ENCODE measurements at places on chromosomes 1 and 21.

- DNase-seq = no peak
Measured at GRCh38 chr1:25161981-25162380, 70.3 kb downstream of the SYF2 start.

DNA sequence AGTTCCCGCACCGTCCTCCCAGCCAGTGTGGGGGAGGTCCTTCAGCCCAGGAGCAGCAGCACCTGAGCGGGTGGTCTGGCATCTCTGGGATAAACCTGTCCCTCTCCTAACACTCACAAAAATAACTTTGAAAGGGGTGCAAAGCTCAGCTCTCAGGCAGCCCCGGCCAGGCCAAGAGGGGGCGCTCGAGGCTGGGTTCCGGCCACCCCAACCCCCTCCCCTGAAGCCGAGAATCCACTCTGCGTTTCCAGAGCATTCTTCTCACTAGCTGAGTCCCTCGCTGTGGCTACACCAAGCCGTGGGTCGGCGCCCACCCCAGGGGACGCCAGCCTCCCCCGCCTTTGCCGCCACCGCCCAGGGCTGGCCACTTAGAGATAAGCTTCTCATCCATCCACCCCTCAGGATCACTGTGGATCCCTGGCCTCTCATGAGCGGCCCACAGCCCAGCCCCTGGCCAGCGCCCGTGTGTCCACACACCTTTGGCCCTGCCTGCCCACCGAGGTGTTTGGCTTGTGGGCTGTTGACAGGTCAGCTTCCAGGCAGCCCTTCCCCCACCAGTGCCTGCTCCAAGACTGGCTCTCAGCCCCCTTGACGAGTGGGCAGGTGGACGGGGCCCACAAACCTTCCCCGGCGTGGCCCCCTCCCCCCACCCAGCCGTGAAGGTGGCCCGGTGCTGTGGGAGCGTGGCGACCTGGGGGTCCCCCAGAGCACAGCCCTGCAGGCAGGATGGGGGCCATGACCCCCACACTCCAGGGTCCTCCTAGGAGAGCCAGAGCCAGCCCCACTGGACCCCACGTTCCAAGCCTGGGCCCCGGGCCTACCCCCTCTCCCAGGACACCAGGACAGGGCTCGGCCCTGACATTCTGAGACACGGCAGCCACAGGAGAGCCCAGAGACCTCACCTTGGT is 1.9 kb downstream of the FTCD start:
- DNase-seq = peak; percentile 25

GRCh38 chr1:109208836-109209463 is 4.8 kb upstream of the SARS1 start:
- peak; percentile 19 for DNase-seq

GRCh38 chr1:236522937-236523703 is 662 bp upstream of the LGALS8 start:
- DNase-seq = no peak

DNA sequence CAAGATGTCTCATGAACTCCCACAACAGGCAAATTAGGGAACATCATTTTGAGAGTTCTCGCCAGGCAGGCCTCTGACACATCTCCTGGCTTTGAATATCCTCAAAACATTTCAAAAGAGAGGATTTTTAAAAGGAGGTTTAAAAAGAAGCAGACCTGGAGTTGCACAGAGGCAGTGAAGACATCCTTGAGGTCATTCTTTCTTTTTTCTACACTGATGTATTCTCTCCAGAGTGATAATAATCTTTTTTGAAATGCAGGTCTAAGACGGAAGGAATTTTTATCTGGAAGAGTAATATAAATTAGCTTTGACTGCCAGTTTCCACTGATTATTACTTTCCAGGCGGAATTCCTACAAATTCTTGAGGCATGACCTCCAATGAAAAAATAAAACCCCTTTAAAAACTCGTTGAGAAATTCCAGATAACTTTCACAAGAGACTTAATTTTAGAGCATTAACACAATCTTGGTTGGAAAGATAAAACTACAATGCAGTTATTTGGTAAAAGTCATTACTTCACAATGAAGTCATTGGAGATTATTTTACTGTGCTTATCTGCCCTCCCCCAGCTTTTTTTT is 125.0 kb downstream of the LYPLAL1 start:
- peak; percentile 68 for DNase-seq

DNA sequence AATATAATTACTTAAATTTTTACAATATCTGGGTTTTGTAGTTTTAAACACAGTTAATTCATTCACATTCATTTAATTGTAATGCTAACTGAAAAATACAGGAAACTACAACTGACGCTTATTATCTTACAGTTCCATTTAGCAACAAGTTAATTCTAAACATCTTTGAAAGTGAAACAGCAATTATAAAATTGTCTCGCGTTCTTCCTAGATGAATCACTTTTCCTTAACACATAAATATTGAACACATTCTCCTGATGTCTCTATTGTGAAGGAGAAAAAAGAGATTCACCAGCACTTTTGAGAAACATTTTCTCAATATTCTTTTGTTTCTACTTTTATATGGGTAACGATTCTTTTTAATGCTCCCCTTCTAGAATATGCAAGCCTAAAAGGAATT is 6.4 kb downstream of the PTGFR start:
- DNase-seq = peak; percentile 67

DNA sequence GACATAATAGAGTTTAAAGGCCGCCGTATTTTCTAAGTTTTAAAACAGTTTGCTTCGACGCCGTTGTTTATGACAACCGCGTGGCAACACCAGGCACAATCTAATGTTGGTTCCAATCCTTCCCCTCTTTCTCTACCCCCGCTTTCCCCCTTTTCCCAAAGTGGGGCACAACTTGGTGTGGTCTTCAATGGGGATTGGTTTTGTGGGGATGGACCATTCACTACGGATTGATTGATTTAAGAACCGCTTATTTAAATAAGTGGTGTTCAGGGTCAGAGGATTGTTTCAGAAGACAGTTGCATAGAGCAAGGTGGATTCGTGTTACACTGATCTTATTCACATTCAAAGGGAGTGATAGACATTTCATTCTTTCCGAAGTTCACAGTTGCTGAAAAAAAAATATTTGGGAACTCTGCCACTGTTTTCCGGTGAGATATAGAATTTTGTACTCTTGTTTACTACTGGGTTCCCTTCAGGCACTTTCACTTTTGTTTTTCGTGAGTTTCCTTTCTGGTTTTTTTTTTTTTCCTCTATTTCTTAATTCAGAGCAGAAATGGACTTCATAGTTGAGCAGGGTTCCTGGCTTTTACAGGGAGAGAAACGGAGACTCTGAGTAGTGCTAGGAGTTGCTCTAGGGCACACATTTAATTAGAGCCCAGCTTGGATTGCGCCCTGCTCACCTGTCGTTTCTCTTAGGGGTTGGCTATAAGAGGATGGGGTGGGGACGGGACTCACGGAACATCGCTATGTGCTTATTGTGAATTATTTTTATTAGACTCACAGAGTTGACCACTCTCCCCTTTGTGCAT is 79.6 kb upstream of the AK4 start:
- peak; percentile 27 for DNase-seq

DNA sequence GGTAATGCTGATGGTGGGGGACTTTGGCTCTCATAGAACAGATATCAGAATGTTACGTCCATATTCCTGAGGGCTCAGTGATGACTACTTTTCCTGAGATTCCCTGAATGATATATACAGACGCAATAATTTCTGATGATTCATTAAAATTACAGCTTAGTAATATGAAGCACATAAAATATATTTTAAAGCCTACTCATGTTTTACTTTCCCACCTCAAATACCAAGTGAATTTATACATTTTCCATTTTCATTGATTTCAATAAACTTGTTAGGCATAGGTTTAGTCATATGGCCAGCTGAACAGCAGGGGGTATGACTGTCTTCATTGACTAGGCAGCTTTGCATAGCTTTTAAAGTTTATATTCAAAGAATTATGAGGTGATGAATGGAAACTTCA is 26.2 kb upstream of the PDC start:
- DNase-seq = no peak

DNA sequence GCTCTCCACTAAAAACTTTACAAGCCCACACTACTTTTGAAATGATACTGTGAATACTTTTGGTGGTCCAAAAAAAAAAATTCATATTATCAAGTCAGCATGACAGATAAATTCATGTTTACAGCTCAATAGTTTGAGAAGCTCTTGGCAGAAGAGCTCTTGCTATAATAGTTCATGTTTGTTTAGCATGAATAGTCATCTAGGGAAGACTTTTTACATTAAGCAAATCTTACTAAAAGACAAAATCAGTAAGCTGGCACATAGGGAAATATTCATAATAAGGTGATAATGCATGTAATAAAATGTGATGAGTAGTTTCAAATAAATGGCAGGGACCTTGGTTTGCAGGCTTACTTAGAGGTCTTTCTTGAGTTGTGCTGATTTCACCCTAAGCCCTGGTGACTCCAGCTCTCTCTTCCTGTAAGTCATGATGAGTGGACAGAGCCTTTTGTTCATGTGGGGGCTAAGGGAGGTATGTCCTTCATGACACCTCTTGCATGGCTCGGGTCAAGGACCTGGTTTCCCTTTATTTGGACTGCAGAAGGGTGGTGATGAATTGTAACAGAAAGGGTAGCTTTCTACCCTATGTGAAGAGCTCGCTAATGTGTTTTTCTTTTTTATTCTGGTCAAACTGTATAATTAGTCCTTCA is 166.7 kb downstream of the GABPA start:
- peak; percentile 14 for DNase-seq

- peak; percentile 10 for DNase-seq
Measured at GRCh38 chr1:15640667-15641066, 23.4 kb downstream of the DDI2 start.

DNA sequence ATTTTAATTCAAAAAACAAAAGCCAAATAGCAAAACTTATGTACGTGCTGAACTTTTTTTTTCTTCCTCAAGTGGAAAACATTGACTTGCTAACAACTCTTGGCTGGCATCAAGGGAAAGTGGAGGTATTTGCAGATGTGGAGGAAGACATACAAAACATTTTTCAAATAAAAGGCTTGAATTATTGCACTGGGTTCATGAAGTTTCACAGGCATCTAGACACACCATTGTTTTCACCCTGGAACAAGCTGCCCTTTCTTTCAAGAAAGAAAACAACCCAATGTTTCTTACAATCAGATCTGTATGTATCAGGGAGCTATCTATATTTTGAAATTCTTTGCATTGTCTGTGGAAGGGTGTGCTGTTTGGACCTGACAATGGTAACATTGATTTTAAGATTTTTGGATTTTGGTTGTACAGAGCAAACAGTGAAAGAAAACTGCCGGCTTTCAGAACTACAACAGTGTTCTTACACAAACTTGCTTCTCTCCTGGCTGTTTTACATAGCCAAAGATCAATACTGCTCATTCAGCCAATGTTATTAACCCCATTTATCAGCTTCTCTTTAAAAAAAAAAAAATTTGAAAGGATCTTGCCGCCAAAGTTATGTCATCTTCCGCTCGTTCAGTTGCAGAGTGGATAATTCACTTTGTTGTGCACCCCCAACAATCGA is 187.7 kb upstream of the FOXD3 start:
- no peak for DNase-seq

DNA sequence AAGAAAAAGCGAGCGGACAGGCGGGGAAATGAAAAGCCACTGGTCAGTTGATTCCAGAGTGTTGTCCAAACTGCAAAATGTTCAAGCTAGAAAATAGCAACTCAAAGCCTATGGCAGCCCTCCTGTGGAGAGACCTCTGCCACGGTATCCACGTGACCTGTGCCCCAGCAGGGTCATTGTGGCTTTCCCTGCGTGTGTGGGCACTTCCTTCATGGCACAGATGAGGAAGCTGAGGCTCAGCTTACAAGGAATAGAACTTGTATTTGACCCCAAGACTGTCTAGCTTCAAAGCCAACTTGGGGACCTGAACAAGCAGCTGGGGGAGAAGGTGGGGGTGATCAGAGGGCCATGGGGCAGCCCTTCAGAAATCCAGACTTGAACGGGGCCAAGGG is 15.6 kb upstream of the PLEKHG5 start:
- DNase-seq = no peak

DNA sequence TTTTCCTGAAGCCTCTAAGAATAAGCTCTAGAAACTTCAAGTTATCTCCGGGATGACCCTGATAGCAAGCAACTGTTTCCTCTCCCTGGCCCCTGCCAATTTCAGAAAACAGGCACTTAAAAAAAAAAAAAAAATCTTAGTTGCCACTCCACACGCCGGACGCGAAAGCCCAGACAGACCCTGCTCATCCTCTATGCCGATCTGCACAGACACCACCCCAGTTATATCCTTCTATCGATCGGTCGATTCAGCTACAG is 1.7 kb downstream of the ANP32E start:
- DNase-seq = no peak

GRCh38 chr21:35102488-35103371 is 53.6 kb upstream of the RUNX1 start:
- no peak for DNase-seq

GRCh38 chr1:184691719-184692324 is 62.8 kb downstream of the EDEM3 start:
- DNase-seq = peak; percentile 57

- DNase-seq = no peak
Measured at GRCh38 chr1:18192974-18193373, 85.4 kb downstream of the IGSF21 start.

GRCh38 chr1:8835941-8836643 is 18.7 kb upstream of the RERE start:
- no peak for DNase-seq

GRCh38 chr21:36709030-36709867 is 10.3 kb downstream of the SIM2 start:
- no peak for DNase-seq

DNA sequence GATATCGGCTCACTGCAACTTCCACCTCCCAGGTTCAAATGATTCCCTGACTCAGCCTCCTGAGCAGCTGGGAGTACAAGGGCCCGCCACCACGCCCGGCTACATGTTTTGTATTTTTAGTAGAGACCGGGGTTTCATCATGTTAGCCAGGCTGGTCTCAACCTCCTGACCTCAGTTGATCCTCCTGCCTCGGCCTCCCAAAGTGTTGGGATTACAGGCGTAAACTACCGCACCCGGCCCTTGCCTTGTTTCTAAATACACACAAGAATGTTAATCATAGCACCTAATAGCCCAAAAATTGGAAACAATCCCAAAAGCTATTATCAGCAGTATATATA is 1.2 kb upstream of the MSTO1 start:
- no peak for DNase-seq

- DNase-seq = no peak
Measured at GRCh38 chr1:68255301-68255700, 23.0 kb upstream of the WLS start.

GRCh38 chr1:61175976-61176375 is 93.6 kb downstream of the NFIA start:
- no peak for DNase-seq

DNA sequence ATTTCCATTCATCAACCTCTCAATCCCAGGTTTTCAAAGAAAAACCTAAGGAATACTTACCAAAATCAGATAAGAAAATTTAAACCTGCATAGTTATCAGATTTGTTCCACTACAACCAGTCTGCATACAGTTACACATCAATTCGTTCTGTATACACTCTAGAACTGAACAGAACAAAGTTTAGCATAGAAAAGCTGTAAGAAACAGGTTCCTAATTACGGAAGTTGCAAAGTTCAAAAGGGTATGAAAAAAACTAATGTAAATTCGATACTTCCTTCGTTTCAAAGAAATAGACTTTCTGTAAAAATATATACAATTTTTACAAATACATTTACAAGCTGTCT is 3.1 kb downstream of the MCL1 start:
- DNase-seq = no peak

GRCh38 chr1:197916500-197916983 is 630 bp upstream of the LHX9 start:
- no peak for DNase-seq
